Karpas-422 (cell line): ENCODE measurements at places on chromosomes 4 and X.
A peak's percentile ranks its signal among the peaks of the same experiment; 100 is the strongest.

DNA sequence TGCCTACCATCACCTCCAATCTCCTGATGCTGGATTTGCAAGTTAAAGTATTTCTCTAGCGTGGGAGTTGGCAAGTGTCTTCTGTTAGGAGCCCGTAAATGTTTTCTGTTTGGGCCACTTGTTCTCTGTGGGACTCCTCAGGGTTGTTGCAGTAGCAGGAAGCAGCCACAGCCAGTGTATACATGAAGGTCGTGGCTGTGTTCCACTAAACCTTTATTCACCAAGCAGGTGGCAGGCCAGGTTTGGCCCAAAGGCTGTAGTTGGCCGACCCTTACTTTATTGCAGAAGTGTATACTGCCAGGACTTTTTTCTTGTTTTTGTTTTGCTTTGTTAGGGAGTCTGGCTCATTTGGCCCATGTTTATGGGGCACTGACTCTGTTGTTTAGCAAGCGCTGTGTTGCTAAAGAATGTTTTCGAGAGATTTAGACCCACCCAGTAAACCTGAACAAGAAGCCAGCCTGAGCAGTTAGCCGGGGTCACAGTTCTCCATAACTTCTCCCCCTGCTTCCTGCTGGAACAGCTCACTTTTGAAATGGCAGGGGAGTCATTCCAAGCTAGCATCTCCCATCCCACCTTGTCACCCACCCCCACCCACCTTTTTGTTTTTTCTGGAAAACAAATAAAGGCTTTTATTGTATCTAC lies 58.8 kb downstream of the SHROOM2 start:
- DNase-seq = no peak

DNA sequence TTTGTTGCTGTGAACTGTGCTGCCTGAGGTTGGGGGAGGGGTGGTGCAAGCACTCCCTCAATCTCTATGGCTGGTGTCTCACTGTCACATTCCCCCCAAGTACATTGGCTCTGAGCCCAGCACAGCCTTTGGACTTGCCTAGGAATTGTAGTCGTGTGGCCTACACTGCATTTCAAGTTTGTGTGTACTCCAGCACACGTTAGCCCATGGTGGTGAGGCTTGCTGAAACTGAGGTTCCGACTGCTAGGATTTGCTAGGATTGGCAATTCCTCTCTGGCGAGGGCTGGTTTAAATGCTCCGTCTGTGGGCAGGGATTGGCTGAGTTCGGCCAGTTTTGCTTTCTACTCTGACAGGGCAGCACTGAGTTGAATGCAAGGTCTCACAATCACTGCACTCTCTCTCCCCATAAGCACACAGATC lies 121.7 kb upstream of the CXXC4 start:
- no peak for DNase-seq

GRCh38 chrX:2370456-2370855 lies 130.3 kb downstream of the DHRSX start:
- DNase-seq = no peak

- DNase-seq = no peak
Measured at GRCh38 chrX:29555465-29556091, 659.8 kb upstream of the MAGEB2 start.

DNA sequence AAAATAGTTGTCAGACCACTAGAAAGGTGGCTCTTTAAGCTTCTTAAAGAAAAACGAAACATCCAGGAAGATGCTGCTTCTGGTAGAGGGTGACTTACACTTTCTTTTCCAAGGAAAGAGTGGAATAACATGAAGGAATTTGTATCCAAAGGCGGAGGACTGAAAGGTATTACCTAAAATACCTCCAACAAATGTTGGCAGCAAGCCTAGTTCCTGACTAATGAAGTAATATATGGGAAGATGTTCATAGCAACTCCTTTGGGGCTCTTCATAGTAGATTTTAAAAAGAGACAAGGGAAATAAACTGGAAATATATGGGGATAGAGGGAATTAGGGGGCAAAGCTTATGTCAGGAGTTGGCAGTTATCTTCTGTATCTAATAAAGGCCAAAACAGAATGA lies 116.2 kb downstream of the AASDH start:
- DNase-seq = no peak

- no peak for DNase-seq
Measured at GRCh38 chrX:15474028-15474427, 19.1 kb downstream of the PIR start.

DNA sequence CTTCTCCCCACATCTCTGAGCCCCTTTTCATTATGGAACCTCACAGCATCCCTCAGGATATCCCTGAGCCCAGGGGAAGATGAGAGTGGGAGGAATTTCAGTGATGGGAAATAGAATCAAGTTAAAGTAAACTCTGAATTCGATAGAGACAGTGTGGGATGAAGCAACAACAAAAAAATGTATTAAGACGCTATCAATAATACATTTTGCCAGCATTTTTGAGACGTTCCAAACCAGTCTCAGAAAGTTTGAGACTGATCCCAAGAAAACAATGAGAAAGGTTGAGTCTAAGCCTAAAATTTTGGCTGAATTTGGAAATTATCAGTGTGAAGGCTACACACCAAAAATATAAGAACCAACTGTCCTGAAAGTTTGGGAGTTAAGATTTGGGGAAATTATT lies 196.2 kb downstream of the CBR4 start:
- DNase-seq = no peak

GRCh38 chr4:112973750-112974251 lies 75.7 kb upstream of the ANK2 start:
- DNase-seq = no peak

DNA sequence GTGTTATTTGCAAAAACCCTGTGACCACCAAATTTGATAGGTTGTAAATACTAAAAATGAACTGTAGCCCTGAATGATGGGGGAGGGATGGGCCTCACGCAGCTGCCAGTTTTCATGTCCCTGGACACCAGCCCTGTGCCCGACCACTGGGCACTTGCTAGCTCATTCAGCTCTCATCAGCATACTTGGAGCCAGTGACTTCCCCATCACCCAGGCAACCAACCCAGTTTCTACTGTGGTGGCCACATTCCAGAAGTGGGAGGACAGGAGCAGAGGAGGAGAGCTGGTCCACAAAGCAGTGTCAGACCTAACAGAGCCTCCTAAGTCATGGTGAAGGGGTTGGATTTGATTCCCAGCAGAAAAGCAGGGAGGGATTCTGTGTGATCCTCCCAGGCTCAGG lies 128.2 kb downstream of the CPEB2 start:
- DNase-seq = no peak

GRCh38 chr4:181982856-181983255 lies 260.3 kb upstream of the TENM3 start:
- DNase-seq = no peak

DNA sequence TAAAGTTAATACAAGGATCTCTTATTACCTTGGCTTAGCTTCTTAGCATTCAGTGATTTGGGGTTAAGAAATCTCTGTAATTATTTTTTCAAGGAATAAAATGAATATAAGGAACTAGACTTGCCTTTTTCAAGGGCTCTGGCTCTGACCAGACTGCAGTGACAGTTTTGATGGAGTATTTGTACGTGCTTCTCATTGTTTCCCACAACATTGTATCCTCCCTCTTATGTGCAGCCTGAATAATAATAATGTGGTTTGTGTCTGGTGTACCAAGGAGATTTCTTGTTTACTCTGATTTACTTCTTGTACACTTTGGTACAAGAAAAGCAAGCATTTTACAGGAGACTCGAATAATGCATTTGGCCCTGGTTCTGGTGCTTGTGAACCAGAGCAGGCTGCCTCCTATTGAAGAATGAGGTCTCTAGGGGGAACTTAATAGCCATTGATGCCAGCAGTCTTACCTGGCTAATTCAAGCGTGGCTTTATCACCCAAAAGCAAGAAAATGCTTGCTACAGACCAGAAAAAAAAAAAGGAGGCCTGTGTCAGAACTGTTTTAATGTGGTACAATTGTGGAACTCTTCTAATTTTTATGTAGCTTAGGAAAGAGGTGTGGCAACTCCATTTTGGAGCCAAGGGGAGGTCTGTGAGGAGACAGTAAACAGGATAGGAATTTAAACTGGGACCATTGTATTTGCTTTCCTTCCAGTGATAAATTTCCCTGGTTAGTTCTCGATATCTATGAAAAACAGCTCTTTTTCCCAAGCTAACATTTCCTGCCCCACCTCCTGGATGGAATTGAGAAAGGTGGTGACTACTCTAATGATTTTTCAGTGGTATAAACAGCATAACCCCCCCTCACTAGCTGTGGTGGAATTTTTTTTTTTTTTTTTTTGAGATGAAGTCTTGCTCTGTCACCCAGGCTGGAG lies 5.6 kb downstream of the OTC start:
- no peak for DNase-seq

DNA sequence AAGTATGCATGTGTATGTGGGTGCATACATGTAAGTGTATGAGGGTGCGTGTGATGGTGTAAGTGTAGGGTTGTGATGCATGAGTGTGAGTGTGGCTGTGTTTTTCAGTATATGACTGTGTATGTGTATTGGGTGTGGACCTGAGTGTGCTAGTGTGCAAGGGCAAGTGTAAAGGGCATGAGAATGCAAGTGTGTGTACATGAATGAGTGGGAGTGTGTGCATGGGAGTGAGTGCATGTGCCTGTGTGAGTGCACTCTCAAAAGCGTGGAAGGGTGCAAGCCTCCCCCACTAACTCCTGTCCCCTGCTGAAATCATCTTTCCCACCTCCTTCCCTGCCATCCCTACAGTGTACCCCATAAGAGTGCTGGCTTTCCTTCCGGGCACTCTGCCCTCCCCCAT lies 225.1 kb upstream of the PRKX start:
- peak; percentile 1 for DNase-seq

DNA sequence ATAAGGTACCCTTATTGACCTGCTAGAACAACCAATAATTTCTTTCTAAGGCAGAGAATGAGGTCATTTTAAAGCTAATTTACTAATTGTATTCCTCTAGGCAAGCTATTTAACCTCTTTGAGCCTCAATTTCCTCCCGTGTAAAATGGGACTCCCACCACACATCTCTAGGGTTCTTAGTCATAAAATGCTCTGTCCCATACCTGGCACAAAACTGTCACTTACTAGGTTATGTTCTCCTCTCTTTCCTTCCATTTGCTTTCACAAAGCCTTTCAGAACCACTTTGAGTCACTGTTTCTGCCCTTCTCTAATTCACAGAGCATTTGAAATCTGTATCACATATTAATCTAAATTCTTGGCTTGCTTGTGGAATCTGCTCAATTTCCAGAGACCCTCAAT lies 2.4 kb upstream of the GPR82 start:
- DNase-seq = no peak

- DNase-seq = no peak
Measured at GRCh38 chr4:123649250-123649644, 252.7 kb downstream of the SPRY1 start.

DNA sequence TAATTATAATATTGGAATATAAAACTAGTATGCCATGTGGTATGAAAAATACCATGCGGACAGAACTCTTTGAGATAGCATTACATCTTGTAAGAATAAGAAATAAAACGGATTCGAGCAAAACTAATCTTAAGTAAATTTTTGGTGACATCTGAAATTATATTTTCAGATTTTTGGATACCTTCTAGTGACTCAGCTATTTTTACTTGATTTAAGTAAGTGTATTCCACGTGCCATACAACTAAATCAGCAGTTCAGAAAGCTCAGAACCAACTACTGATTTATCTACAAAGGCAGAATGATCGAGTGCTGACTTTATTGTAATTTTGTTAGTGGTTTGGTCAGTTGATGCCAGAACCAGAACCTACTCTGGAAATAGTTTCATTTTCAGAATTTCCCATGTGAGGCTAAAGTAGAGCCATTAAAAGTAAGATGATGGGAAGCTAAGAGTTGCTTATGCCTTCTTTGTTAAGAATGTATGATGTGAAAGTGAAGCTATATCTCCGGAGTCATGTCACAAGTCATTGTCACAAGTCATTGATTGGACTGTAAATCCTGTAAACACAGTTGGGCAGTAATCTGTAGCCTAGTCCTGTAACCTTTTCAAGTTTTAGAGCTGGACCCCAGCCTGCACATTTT lies 4.0 kb downstream of the ING2 start:
- DNase-seq = no peak

DNA sequence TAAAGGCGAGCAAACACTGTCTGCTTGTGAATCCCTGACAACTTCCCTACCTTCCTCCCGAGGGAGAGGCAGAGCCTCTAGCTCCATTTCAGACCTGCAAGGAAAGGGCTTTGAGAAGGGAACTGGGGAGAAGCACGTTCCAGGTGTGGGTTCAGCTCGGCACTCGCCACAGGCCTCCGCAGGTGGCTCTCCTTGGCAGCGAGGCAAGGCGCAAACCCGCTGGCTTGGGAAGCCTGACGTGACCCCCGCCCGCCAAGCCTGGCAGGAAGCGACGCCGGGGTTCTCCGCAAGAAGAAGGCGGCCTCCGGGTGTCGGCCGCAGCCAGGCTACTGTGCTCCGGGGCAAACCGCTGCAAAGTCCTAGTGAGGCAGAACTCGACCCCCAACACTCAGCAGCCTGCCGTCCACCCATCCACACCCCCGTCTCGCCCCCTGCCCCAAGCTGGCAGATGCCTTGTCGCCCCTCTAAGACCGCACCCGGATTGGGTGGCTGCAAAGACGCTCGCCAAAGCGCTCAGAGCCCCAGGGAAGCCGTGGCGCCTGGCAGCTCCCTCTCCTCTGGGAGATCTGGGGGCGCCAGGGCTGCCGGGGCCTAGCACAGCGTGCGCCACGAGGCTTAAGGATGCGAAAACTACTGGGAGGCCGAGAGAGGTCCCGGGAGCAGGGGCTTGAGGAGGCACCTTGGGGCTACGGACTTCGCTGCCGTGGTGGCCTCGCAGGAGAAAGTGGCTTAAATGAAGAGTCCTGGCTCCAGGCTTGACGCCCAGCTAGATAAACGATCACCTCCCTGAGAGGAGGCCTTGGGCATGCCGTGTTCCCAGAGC lies 21.8 kb downstream of the NKX3-2 start:
- DNase-seq = no peak
